ENCODE measurements at places on chromosomes 12 and 14.

DNA sequence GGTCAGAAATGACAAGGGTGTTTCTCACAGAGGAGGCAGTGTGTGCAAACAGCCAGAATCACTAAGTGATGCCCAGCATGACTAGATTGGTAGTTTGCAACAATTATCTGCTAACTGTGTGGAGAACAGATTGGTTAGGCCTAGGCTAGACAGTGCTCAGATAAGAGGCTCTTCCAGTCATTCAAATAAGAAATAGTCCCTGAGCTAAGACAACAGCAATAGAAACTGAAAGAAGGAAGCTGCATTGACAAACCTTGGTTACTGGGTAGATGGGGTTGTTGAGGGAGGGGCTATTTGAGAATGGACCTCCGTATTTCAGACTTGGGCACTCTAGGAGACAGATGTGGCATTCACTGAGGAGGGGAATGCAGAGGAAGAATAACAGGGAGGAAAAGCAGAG is 255.0 kb upstream of the NPAS3 start:
- DNase-seq = no peak

- peak; percentile 0 for DNase-seq
Measured at GRCh38 chr14:79730953-79731352, 480.4 kb downstream of the DIO2 start.

DNA sequence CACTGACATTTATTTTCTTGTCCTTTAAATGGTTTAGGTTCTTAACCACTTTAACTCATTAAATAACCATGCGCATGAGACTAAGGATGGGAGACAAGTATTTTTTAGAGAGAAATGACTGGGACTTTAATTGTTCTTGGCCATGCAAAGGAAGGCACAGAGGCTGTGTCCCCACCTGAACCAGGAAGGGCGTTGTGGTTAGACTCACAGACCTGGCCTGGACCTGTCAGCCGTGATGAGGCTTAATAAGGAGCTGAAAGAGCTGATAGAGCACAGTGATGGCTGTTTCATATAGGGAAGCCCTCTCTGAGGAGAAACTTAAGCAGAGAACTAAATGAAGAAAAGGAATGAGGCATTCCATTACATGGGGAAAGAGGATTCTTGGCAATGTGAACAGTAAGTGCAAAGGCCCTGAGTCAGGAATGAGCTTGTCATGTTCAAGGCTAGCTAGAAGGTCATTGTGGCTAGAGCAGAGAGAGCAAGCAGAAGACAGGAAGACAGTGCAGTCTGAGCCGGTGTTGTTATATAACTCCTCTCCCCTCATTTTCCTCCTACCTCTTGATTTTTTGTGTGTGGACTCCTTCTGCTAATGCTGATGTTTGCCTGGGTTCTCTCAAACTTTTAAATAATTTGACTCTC is 74.4 kb upstream of the ANO4 start:
- no peak for DNase-seq

- DNase-seq = peak; percentile 13
Measured at GRCh38 chr14:63993992-63994391, 141.2 kb downstream of the SYNE2 start.

DNA sequence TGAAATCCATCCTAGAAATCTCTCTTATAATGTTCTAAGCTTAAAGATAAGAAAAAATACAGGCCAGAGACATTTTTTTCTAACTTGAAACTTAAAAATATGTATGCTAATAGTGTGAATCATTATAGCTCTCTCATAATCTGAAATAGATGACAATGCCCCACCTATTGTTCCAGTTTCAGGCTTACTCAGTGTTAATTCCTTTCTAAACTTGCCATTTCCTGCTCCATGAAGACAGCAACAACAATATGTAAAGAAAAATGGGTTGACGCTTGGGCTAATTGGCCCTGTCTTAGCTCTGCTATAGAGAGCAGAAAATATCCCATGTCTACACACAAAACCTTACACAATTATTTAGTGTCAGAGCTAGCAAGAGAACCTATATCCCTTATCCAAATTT is 37.1 kb downstream of the LMO3 start:
- DNase-seq = peak; percentile 42

- DNase-seq = no peak
Measured at GRCh38 chr12:102396276-102396675, 84.1 kb downstream of the IGF1 start.

GRCh38 chr14:33165926-33166289 is 227.2 kb downstream of the NPAS3 start:
- no peak for DNase-seq

GRCh38 chr14:21475767-21476522 is 814 bp downstream of the RAB2B start:
- no peak for DNase-seq

- no peak for DNase-seq
Measured at GRCh38 chr12:59046763-59047534, 126.6 kb upstream of the LRIG3 start.

GRCh38 chr12:58920102-58920960 is at the start of gene LRIG3:
Gene LRIG3, minus strand, starts transcription at chr12:58920504. Its CDS starts 269 bp downstream, at chr12:58920235.
- DNase-seq = peak; percentile 92

- peak; percentile 72 for DNase-seq
Measured at GRCh38 chr12:105920161-105920684, 218.5 kb downstream of the NUAK1 start.

DNA sequence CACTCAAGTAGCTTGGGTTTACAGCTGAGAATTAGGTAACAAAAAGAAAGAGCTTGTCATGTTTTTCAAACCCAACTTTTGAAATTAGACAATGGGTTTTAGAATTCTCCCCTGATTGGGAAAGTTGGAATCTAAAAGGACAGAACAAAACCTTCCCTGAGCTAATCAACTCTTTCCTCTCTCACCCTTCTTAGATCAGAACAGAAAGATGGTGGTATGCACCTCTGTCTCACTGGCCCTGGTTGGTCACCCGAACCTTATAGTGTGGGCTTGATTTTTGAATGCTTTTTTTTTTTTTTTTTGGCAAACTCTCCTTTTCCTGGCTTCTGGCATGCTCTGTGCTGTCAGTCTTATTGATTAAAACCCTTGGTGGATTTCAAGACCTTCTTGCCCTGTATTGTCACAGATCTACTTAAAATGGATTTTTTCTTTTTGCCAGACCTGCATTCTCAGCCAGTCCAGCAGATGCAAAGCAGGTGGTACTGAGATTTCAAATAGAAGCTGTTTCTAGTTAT is 251.1 kb upstream of the RMST start:
- DNase-seq = no peak

GRCh38 chr14:55026441-55026792 is 482 bp downstream of the WDHD1 start:
- no peak for DNase-seq

DNA sequence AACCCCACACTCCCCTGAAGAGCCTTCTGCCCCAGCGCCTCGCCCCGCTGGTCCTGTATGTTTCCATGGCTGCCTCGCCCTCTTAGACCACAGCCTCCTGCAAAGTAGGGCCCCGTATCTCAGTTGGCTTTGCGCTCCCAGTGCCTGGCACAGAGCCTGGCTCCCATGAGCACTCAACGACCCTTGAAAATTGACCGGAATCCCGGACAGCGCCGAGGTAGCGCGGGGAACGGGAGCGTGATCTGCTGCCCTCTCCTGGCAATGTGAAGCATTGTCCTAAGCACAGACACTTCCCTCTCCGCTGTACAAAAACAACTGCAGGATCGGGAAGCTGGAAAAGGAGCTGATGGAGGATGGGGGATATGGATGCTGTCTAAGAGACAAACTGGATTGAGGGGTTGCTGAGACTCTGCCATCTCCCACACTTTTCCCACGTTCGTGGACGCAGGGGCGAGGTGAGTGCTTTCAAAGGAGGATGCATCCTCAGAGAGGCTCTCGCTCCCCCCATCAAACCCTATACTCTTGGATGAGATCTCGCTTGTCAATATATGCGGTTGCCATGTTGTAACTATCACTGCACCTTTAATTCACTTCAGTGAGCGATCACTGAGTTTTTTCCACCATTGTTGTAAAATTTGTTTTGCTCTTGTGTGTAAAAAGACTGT is 10.7 kb upstream of the FKBP4 start:
- peak; percentile 60 for DNase-seq

DNA sequence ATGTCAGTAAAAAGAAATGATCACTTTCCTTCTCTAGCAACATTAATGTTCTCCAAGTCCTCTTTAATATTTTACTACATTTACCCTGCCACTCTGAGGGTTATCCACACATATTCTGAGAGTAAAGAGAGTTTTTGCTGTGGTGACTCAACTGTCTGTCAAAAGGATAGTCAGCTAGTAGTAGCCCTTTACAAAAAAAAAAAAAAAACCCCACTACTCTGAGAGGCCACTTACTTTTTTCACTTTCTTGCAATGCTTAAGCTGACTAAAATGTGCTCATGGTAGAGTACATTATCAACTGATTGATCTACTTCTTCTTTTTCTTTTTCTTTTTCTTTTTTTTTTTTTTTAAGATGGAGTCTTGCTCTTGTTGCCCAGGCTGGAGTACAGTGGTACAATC is 27.6 kb upstream of the PPM1A start:
- DNase-seq = no peak

- no peak for DNase-seq
Measured at GRCh38 chr12:100485983-100486382, 12.3 kb downstream of the NR1H4 start.

DNA sequence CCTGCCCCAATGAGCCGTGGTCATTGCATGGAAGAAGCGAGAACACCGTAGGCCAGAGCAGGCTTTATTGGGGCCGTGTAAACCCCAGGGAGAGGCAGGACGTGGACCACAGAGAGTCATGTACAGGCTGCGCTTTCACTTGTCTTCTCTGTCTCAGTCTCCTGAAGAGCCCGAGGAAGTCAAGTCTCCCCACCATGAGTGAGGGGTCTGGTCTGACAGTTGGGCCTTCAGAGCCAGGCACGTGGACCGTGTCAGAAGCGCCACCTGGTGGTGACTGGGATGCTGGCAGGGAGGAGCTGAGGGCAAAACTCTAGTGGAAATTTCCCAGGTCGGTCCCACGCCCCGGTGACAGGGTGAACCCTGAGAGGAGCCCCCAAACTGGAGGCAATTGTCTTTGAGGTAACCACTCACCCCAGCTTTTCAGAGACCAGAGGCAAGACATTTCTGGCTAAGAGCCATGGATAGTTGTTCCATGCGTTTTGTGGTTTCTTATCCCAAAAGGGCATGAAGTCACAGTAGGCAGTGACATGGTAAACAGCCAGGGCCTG is 17.4 kb downstream of the RPS6KL1 start:
- peak; percentile 60 for DNase-seq

- DNase-seq = no peak
Measured at GRCh38 chr12:47100160-47100559, 20.4 kb upstream of the AMIGO2 start.

- DNase-seq = peak; percentile 52
Measured at GRCh38 chr12:12985817-12986408, 14.2 kb downstream of the HEBP1 start.

DNA sequence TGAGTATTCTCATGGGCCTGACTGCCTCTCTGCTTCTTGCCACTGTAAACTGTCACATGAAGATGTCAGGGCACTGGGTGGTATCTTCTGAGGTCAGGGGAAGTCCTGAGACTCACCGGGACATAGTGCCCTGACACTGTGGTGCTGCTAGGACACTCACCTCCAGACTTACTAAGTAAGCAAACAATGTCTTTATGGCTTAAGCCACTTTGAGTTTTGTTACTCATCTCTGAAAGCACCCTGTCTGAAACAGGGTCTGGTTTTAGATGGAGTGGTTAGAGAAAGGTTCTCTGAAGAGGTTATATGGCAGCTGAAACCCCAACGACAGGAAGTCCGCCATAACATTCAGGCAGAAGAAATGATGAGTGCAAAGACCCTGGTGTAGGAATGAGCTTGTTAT is 22.7 kb downstream of the GPR19 start:
- no peak for DNase-seq

- DNase-seq = no peak
Measured at GRCh38 chr12:9829982-9830381, 2.7 kb downstream of the KLRF1 start.

- no peak for DNase-seq
Measured at GRCh38 chr12:105233041-105233905, 2.7 kb downstream of the APPL2 start.

GRCh38 chr12:51056242-51056641 is 8.1 kb downstream of the LETMD1 start:
- peak; percentile 84 for DNase-seq

- no peak for DNase-seq
Measured at GRCh38 chr12:51636986-51637385, 46.0 kb downstream of the SCN8A start.

DNA sequence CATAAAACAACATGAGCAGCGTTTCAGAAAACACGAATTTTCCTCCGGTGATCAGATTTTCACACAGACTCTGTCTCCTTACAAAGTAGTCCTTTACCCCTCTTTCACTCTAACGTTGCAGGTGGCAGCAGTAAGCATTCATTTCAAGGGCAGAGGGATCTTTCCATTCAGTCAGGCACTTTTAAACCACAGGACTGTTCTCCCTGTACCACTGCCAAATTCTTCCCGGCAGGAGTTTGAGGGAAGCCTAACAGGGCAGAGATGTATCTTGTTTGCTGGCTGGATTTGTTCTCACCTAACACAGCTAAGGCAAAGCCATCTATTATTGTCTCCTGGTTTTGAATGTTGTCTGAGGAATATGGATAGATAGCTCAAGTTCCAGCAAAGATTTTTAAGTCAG is 1187.3 kb upstream of the SEL1L start:
- no peak for DNase-seq

GRCh38 chr12:77734214-77734883 is 96.3 kb upstream of the NAV3 start:
- DNase-seq = peak; percentile 41

DNA sequence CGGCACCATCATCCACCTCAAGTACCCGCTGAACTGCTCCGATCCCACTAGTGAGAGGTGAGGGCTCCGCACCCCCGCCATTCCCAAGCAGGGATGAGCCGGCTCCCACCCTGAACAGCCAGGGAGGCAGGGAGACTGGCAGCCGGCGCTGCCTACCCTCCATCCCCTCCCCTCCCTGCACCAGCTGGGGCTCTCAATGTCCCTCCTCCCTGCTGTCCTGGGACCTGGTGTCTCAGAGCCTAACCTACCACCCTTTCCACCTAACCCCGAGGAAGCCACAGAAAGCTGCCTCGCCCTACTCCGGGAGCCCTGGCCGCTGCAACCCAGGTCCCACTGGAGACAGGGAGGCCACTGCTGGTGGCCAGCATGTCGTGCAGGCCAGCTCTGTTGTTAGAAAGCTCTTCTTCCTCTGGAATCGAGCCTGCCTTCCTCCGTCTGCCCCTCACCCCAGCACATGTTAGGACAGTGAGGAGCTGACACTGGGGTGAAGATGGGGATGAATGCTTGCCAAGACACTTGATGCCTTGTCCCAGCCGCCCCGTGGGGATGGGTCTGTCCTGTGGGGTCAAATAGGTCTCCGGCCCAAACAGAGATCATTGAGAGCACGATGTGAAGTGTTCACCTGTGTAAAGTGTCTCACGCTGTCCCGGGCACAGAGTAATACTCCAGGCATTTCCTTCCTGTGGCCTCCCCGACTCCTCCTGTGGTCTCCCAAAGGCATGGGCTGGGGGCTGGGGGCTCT is 1.1 kb downstream of the PTPN6 start:
- DNase-seq = no peak

All from fibroblast of pulmonary artery (primary cell).